ENCODE measurements at places on chromosomes 7 and 10.
A peak's percentile ranks its signal among the peaks of the same experiment; 100 is the strongest.

- no peak for DNase-seq
These were observed 766.0 kb upstream of the POT1 start for GRCh38 chr7:125695626-125696025.

- no peak for DNase-seq
These were observed 1.2 kb downstream of the BMI1 start for GRCh38 chr10:22321924-22322640.

- DNase-seq: no peak
These were observed 23.5 kb downstream of the ABLIM1 start for GRCh38 chr10:114634609-114634979.

DNA sequence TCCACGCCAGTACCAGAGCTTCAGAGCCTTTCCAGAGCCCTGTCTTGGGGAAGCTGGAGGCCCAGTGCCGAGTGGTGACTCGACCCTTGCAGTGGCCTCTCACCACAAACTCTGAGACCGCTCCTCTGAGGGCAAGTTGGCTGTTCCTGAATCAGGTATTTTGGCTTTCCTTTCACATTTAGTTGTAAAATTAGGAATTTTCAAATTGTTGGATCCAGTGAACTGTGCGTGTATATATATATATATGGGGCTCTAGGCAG, 128.7 kb upstream of the UNC5B start:
- DNase-seq: no peak

DNA sequence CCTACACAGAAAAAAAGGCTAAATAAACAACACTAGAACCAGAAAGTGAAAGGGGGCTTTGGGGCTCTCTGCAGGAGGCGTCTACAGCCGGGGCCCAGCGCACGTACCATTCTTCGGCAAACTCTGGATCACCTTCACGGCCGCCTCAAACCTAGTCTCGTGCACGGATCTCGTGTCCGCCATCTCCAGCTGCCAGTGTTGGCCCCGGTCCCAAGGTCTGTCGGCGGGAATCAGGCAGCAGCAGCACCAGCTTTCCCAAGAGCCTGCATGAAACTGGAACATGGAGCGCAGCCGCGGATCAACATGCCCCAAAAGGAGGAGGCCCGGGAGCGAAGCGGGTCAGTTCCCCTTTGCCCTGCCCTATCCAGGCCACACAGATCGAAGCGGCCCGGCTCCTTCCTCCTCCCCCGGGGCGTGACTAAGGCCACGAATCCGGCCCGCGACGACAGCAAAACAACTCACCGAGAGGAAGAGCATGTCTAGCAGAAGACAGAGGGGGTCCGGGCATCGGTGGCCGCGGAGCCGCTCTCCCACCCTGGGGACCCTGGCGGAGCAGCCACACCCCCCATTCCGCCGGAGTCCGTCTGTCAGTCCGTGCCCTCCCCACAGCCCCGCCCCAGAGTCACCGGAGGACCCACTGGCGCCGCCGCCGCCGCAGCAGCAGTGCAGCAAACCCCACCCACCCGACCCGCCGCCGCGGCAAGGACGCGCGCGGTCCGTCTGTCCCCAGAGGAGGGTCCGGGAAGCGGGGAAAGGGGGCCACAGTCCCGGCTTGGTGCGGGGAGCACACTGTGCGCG, at the start of gene ACBD5:
TSS of gene ACBD5 (minus strand) at position 586 of the 798 bp plus-strand sequence. CDS start at position 477, 109 bp downstream.
- DNase-seq: peak; percentile 47

DNA sequence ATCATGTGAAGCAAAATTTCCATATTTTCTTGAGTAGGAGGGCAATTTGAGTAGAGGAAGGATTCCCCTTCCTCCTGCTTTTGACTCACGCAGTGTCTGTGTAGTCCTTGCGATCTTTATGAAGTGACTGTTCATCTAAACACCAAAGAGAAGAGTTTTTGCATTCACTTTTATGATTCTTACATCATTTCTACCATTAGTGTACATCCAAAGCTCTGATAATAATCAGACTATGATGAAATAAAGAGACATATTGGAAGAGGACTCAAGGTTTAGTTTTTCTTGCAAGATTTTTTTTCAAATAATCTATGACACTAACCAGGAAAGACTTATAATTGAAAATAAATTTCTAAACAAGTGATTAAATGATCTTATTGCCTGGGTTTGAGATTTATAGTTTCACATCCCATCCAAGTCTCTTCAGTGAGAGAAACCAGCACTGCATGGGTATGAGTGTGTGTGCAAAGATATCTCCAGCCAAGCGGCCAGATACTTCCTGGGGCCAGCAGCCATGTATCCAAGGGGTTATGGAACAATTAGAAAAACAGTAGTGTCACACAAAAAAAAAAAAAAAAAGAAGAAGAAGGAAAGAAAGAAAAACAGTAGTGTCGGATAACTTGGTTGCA, 2.0 kb upstream of the ACTA2 start:
- DNase-seq: no peak

All from SHP77 treated with DMSO at 0.1 percent for 48 hours (cell line).